ENCODE measurements at places on chromosomes 6 and 20.

GRCh38 chr6:4973415-4973814, 30.4 kb downstream of the RPP40 start:
- DNase-seq = no peak

DNA sequence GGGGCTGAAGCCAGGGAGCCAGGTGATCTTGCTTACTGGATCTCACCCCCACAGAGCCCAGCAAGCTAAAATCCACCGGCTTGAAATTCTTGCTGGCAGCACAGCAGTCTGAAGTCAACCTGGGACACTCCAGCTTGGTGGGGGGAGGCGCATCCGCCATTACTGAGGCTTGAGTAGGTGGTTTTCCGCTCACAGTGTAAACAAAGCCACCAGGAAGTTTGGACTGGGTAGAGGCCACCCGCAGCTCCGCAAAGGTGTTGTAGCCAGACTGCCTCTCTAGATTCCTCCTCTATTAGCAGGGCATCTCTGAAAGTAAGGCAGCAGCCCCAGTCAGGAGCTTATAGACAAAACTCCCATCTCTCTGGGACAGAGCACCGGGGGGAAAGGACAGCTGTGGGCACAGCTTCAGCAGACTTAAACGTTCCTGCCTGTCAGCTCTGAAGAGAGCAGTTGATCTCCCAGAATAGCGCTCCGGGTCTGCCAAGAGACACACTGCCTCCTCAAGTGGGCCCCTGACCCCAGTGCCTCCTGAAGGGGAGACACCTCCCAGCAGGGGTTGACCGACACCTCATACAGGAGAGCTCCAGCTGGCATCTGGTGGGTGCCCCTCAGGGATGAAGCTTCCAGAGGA, 206.3 kb upstream of the KHDRBS2 start:
- no peak for DNase-seq

DNA sequence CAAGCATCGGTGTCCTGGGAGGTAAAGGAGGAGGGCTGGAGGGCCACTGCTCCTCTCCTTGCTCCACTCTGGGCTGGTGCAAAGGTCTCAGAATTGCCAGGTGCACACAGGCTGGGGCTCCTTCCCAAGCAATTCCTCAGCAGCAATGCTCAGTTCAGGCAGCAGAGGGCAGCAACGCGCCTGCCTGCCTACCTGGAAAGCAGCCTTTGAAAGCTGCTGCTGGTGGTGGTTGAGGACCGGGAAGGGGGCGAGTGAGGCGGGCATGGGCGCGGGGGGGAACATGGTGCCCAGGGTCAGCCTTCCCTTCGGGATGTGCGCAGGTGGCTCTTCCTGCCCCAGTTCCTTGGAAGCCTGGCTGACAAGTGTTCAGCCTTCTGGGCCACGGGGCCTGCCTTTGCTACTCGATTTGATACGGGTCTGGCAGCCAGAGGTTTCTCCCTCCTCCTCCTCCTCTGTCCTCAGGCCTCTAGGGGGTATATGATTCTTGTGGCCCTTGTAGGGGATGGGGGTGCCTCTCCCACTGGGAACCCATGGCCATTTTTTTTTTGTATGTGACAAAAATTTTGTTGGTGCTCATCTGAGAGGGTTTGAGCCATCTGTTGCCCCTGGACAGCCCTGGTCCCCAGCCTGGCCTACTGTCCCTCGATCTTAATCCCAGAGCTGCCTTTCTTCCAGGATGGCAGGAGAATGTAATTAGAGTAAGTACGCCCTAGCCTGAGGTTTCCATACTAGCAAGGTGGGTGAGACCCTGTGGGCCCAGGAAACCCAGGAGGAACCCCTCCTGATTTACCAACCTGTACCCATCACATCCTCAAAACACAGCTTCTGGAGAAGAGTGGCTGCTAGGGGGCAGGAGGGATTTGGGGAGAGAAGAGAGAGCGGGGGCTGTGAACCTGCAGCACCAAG, 20.1 kb downstream of the MRPS18A start:
- no peak for DNase-seq

GRCh38 chr6:33683051-33683571, 28.4 kb downstream of the UQCC2 start:
- no peak for DNase-seq

DNA sequence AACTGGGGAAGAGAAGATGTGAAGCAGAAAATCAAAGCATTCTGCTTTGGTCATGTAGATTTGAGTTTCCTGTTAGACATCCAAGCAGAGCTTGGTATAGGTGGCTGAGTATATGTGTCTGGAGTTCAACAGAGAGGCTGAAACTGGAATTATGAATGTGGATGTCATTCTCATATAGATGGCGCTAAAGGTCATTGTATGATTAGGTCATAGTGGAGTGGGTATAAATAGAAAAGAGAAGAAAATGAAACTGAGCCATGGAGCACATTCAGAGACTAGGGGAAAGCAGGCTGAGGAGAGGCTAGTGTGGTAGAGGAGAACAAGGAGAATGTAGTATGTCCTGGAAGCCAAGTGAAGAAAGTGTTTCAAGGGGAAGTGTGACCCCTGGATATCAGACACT, 295.6 kb upstream of the PLN start:
- no peak for DNase-seq

DNA sequence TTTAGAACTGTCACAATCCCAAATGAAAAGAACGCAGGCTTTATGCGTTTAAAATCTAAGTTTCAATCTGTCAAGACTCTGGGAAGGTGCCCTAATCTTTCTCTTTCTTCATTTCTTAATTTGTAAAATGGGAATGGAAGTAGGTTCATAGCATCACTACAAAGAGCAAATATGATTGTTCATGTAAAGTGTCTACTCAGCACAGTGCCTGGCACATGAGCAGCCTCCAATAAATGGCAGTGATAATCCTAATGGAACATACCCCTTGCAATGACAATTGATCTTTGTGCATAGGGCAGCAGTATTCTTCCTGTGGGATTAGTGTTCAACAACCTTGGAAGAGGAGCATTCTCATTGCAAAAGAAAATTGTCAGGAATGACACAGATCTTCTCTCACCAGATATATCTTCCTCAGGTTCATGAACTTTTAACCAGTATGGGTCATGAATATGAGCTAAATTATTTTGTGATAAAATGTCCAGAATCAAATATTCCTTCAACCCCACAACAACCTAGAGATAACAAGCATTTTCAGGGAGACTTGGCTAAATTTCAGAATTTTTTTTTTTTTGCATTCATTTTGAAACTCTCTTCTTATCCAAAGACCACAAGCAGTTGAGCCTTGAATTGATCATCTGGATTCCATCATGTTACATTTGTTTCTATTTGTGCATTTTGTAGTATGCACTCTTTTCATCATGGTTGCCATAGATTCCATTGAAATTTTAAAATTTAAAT, 149.1 kb downstream of the TBX18 start:
- DNase-seq = no peak

Measured in Panc1 (cell line).